Stimulated activated CD4-positive, alpha-beta T cell treated with anti-CD3 and anti-CD28 coated beads, Interleukin-12 subunit alpha, Interleukin-12 subunit beta, amount 100 ng/mL, for 48 hours (primary cell): ENCODE measurements at places on chromosomes 16 and 17.

DNA sequence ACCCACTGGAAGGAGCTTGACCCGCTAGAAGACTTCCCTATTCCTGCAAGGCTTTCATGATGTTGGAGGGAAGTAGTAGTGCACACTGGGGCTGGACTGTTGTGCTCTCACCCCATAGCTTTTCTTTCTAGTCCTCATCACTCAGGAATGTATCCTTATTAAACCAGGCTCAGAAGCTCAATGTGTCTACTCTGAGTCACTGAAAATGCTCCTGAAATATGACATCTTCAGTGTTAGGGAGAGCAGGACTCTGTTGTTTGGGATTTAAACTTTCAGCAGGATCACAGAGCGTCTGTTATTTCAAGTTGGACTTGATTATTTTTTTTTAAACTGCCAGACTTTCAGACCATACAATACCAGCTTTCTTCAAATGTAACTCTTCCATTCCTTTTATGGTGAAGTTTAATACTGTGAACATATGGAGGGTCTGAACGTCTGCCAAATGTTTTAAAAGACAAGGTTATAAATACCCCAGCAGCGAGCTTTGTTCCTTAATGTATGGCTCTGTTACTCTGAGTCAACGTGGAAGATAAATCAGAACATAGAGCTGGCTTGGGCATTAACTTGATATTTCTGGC, 257.5 kb downstream of the CDH11 start:
- no peak for DNase-seq

DNA sequence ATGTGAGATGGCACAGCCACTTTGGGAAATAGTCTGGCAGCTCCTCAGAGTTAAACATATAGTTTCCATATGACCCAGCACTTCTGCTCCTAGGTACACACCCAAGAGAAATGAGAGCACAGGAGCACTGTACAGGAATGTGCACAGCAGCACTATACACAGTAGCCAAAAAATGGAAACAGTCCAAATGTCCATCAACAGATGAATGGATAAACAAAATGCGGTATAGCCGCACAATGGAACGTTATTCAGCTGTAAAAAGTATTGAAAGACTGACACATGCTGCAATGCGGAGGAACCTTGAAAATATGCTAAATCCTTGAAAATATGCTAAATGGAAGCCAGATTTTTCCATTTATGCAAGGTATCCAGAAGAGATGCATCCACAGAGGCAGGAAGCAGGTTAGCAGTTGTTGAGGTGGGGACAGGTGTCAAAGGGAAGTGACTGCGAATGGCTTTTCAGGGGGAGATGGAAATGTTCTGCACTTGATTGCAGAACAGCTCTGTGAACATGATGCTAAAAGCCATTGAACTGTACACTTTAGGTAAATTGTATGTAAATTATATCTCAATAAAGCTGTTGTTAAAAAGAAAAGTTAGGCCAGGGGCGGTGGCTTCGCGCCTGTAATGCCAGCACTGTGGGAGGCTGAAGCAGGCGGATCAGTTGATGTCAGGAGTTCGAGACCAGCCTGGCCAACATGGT, 80.7 kb downstream of the MPRIP start:
- DNase-seq = no peak

GRCh38 chr17:17494870-17495535, 1.2 kb downstream of the RASD1 start:
- no peak for DNase-seq

- DNase-seq = no peak
Measured at GRCh38 chr16:67613808-67614207, 31.1 kb upstream of the CARMIL2 start.

GRCh38 chr17:81737947-81738800, 26.1 kb downstream of the SLC25A10 start:
- no peak for DNase-seq

DNA sequence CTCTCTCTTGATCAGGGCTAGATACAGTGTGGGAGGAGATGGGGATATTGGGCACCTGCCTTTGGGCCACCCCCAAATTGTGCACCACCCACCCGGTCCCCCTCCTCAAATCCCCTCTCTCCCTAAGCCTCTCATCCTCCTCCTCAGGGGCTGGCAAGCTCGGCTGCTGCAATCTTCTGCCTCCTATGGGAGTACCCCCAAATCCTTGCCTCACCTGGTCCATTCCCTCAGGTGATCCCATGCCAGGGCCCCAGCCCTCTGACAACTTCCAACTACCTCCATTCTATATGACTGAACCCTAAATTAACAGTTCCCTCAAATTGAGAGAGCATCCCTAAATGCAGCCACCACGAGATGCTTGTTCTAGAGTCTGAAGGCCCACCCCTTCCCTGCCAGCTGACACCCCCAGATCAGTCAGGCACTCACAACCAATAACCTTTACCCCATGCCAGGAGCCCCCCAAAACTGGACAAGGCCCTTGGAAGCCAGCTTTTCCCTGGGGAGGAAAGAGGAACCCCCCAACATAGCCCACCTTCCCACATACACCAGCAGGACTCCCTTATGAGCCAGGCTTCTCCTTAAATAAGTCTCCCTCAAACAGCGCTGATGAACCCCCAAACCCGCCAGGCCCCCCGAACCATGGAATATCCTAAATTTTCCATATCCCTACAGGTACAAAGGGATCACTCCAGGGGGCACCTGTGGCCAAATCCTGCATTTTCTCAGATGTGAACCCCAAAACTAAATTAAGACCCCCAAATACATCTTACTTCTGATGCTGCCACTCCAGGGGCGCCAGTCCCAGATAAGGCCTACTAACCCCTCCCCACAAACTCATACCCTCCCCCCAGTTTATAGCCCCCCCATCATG, 3.2 kb downstream of the DLG4 start:
- no peak for DNase-seq

- DNase-seq = no peak
Measured at GRCh38 chr16:79560318-79560717, 40.2 kb downstream of the MAF start.

- no peak for DNase-seq
Measured at GRCh38 chr16:5438591-5438990, 341.0 kb upstream of the EEF2KMT start.

GRCh38 chr17:33642002-33642401, 348.9 kb upstream of the ASIC2 start:
- no peak for DNase-seq

DNA sequence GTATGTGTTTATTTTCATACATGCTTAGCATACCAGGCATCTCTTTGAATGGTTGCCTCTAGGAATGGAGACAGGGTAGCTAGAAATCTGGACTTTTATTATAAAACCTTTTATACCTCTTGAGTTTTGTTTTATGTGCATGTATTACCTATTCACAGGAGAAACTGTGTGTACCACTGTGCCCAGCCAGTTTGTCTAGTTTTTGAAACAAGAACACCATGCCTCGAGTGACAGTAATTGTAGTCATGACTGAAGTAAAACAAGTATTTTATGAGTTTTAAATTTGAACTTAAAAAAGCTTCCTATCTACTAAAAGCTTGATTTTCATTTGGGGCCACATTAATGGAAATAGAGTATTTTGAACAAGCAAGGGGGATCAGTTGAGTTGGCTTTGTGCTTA, 57.4 kb downstream of the SNTB2 start:
- no peak for DNase-seq
